Stimulated activated CD8-positive, alpha-beta memory T cell treated with anti-CD3 and anti-CD28 coated beads, Interleukin-4, amount 100 ng/mL, for 1 hour (primary cell): ENCODE measurements at places on chromosomes 6 and 20.

- DNase-seq, result no peak
Observed at GRCh38 chr20:36214684-36215256, 21.5 kb upstream of the AAR2 start.

DNA sequence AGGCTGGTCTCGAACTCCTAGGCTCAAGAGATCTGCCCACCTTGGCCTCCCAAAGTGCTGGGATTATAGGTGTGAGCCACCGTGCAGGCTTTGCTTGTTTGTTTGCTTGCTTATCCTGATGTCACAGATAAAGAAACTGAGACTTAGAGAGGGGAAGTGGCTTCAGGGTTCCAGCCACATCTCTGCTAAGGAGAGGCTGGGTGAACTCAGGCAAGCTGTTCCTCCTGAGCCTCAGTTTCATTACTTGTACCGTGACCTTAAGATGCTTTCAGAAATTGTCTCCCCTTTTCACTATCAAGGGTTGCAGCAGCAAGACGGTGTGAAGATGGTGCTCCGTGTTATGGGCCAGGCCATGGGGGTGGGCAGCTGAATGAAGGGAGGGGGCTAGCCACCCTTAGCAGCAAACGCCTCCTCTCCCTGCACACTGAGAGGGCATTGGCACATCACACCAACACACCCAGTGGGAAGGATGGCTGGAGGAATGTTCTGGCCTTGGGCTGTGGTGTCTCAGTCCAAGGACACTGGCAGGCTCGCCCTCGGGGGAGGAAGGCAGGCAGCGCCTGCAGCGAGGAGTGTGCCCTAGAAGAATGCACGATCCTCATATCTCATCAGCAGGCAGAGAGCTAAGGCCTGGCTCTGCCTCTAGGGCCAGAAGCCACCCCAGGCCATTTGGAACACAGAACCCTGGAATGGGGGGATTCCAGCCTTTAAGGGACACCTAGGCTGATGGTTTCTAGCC lies 48.2 kb upstream of the TLDC2 start:
- DNase-seq, result no peak

DNA sequence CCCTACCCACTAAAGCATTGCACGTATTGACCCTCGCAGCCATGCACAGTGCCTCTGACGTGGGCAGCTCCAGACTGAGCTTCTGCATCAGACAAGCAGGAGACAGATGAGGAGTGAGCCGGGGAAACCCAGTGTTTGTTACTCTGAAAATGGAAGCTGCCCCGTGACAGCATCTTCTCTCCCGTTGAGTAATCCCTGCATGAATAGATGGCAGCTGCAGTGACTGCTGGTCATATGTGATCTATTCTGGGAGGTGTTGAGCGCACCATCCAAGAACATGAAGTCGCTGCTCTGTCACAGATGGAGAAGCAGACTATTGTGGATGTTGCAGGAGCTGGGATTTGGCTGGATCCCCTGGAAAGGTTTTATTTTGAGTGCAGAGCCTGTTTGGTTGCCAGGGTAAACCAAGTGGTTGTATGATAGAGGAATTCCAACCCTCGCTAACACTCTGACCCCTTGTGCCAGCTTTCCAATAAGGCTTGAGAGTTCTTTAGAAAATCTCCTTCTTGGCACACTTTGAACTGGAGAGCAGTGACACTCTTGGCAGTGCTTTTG lies 242.2 kb downstream of the NRN1 start:
- no peak for DNase-seq

- no peak for DNase-seq
Observed at GRCh38 chr20:57092112-57092899, 174.1 kb downstream of the BMP7 start.

DNA sequence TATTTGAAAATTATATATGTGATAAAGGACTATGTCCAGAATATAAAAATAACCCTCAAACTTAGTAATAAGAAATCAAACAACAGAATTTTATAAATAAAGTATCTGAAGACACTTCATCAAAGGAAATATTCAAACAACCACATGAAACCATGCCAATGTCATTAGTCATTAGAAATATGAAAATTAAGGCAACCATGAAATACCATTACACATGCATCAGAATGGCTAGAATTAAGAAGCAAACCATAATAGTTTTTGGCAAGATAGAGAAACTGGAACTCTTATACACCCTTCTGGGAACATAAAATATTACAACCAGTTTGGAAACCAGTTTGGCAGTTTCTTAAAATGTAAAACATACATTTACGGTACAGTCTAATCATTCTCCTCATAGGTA lies 137.2 kb upstream of the ADGRB3 start:
- no peak for DNase-seq

- DNase-seq, result no peak
Observed at GRCh38 chr6:7841781-7842468, 68.7 kb downstream of the TXNDC5 start.

GRCh38 chr20:36854348-36855240 lies 21.3 kb upstream of the TLDC2 start:
- no peak for DNase-seq

GRCh38 chr20:13312300-13312699 lies 91.2 kb downstream of the ISM1 start:
- DNase-seq, result no peak

DNA sequence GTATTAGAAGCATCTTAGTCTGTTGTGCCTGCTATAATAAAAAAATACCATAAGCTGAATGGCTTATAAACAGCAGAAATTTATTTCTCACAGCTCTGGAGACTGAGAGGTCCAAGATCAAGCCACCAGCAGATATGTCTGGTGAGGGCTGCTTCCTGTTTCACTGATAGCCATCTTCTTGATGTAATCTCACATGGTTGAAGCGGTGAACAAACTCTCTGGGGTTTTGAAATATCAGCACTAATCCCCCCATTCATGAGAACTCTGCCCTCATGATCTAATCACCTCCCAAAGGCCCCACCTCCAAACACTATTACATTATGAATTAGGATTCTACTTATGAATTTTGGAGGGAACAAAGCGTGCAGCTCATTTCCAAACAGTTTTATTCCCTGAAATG lies 11.6 kb upstream of the CLVS2 start:
- no peak for DNase-seq
